SW 1271 (cell line): ENCODE measurements at places on chromosomes 5 and 9.

DNA sequence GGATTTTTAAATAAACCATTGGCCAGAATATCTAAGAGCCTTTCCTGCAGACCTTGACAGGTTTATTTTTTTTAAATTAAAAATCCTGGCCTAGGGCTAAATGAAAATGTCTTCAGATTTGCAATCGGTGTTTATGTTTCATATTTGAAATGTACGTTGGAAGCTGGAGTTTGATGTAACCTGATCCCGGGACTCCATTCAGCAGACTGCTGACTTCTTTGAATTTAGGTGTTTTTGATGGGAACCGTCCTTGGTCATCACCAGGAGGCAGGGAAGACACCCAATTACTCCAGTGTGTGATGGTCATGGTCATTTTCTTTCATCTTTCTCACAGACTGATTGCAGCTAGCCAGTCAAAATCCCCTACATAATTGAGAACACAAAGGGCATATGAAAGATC lies 60.1 kb upstream of the BRINP1 start:
- no peak for DNase-seq

- DNase-seq: no peak
Measured at GRCh38 chr9:107554636-107555035, 65.1 kb upstream of the KLF4 start.

GRCh38 chr5:127216143-127216542 lies 74.5 kb upstream of the MEGF10 start:
- no peak for DNase-seq

- DNase-seq: no peak
Measured at GRCh38 chr5:96680759-96681470, 18.7 kb downstream of the CAST start.

DNA sequence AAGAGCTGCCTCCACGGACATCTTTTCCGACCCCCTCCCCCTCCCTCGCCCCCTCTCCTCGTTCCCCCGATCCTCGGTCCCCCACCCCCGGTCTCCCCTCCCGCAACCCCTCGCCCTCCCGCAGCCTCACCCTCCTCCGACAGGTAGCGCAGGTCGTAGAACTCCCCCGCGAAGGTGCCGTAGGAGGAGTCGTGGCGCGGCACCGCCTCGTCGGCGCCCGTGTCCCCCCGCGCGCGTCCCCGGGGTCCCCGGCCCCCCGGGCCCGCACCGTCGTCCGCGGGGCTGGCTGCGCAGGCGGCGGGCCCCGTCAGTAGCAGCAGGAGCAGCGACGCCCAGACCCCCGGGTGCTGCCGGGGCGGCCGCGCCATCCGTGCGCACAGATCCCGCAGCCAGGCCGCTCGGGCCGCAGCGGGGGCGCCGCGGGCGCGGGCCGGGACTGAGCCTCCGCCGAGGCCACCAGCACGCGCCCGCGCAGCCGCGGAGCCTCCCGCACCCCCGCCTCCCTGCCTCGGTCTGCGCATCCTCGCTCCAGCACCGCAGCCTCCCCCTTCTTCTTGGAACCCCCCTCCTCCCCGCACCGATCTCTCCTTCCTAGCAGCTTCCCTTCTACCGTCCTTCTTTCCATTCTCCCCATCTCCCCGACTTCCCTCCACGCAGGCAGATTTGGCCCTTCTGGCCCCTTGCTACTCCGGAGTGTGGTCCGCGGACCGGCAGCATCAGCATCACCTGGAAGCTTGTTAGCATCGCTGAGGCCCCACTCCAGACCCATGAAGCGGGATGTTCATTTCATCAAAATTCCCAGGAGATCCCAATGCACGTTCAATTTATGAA lies at the start of gene FRRS1L:
FRRS1L (minus strand) TSS at position 479 of the 831 bp plus-strand sequence; CDS start at position 368, 111 bp downstream.
- DNase-seq: no peak

GRCh38 chr5:96657068-96657467 lies 5.1 kb upstream of the CAST start:
- peak; percentile 79 for DNase-seq

DNA sequence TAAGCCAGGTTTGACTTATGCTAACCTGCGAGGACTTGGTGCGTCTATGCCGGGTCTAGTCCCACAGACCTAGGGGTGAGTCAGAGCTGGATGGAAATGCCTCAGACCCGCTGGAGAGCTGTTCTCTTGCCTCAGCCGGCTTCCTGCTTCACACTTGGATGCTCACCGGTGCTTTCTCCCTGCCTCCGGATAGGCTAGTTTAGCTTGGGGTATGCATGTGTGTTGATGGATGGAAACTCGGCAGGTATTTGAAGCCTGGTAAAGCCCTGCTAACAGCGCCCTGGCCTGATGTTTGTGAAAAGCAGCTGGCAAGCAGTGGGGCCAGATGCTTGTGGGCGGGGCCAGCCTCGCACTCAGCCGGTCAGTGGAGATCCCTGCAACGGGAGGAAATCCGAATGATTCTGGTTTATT lies 29.3 kb downstream of the PRRC2B start:
- DNase-seq: peak; percentile 30

GRCh38 chr5:371811-372555 lies 50.5 kb downstream of the AHRR start:
- no peak for DNase-seq

GRCh38 chr5:79025054-79025472 lies 40.0 kb upstream of the ARSB start:
- DNase-seq: peak; percentile 71

GRCh38 chr9:78004478-78005229 lies 27.0 kb downstream of the GNAQ start:
- DNase-seq: peak; percentile 46

- no peak for DNase-seq
Measured at GRCh38 chr5:34450338-34450737, 205.8 kb upstream of the RAI14 start.

DNA sequence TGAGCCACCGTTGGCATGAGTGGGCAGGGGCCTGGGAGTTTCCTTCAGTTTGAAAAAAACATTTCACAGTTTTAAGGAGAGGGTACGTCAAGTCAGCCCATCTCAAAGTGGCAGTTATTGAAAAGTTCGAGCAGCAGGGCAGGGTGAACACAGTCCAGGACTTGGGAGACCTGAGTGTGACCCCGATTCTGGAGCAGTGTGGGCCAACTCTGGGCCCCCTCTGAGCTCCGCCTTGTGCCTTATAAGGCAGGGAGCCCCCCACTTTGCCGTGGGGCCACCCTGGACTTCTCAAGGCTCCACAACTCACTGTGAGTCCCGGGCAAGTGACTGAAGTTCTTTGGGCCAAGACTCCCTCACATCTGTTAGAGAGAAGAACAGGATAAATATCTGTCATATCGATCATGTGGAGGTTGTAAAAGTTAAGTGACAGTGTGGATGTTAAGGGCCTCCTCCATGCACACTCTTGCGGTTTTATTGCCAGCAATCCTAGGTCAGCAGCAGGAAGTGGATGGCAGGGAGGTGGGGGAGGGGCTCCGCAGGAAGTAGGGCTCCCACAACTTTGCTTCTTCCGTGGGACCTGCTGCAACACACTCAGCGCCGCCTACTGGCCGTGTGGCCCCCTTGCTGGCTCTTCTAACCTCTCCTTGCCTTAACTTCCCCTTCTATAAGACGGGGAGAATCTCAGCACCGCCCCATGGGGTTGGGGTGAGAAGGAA lies 38.4 kb downstream of the HRH2 start:
- DNase-seq: peak; percentile 67

DNA sequence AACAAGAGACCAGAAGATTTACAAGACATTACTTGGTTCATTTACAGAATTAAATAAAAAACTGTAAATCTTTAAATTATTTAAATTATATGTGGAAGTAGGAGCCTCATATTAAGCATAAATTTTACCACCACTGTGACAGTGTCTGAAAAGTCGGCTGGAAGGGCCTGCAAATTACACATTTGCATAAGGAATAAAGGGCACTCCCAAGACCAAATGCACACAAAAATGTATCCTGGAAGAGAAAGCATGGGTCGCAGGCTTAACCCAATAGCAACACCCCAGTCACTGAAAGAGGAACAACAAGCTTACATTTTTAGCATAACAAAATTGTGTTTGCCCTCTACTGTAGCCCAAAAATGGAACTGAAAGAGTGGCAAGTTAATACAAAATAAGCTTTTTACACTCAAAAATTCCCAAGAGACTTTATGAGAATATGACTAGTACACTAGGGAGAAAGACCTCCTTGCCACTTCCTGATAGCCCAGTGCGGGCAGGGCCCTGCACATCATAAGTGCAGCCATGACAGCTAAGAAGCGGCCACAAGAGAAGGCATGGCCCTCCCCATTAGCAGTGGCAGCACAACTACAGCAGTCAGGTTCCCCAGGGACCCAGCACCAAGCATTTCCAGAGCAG lies 482.0 kb downstream of the DTWD2 start:
- DNase-seq: no peak

DNA sequence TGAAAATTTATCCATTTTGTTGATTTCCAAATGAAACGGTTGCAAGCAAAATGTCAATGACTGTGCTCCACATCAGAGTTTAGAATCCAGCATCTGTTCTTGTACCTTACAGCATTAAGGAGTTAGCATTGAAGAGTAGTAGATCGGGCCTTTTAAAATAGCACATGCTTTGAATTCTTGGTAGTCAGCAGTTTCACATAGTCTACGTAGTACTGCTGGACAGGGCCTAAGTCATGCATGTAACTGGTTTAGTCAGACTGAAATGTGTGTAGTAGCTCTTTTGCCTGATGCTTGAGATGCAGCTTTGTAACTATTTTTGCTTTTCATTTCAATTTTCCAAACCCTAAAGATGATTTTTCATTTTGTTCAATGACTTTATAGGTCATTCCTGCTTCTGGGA lies 19.8 kb downstream of the LECT2 start:
- no peak for DNase-seq

GRCh38 chr5:43193894-43194265 lies 1.9 kb downstream of the NIM1K start:
- no peak for DNase-seq

DNA sequence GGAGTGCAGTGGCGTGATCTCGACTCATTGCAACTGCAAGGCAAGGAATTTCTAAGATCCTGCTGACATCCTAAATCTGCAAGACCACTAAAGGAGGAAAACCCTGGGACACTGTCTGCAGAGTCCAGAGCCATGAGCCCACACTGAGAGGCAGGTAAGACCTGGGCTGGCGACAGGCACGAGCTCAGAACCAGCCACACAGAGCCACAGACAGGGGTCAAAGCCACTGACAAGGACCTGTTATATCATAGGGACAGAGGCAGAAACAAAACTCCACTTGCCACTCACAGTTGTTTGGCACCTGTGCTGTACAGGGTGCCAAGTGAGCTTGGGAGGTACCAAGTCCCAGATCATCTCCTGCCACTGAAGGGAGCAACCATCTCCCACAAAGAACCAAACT lies 34.2 kb downstream of the IPPK start:
- DNase-seq: no peak

DNA sequence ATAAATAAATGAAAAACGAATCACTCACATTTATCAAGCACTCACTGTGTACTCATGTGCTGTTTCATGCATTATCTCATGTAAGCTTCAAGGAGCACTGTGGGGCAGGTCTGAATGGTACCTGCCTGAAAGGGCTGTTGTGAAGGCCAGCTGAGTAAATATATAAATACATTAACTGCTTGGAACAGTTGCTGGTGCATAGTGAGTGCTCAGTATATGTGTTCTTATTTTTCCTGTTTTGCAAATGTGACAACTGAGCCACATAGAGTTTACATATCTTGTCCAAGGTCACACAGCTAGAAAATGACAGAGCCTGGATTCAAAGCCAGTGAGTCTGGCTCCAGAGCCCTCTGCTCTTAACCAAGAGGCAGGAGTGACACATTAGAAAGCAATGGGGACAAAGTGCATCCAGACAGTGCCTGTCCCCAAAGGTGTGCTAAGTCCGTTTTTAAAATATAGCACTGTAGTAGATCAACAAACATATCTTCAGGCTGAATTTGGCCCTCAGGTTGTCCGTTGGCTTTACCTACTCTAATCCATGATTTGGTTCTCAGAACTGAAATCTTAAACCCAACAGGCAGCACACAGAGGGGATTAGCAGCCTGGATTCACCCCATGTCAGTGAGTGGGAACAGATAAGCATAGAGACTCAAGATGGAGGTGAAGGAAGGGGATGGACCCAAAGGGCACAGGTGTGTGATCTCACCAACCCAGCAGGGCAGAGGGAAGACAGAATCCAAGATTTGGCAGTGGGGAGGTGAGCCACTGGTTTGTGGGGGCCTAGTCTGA lies 70.8 kb downstream of the WWC1 start:
- no peak for DNase-seq

DNA sequence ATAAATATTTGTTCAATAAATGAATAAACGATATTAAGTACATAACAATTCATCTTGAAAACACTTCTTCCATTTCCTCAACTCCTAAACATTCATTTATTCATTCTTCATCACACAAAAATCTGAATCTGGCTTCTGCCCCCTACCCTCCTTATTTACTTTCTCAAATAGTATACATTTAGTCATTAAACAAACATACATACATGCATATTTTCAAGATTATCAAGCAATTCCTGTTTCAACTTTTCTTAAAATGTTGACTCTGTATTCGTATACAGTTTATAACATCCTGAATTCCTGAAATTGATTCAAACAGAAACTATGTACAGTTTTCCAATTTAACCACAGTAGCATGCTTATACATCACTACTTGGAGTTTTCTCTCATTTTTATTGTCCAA lies 129.0 kb downstream of the MUSK start:
- peak; percentile 88 for DNase-seq

DNA sequence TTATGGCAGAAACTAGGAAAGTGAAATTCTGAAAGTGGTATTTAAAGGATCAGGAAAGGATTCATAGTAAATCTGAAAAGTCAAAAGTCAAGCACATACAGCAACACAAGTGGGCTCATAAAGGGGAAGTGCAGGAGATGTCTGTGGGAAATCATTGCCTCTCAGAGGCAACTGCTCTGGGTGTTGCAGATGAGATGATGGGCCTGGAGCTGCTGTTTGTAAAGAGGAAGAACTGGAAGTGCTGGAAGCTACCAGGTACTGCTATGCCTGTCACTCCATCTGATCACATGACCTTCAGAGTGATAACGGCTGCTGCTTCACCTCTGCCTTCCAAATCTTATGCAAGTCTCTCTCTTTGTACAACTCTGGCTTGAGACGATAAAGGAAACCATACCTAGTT lies 55.9 kb downstream of the ADRB2 start:
- no peak for DNase-seq

DNA sequence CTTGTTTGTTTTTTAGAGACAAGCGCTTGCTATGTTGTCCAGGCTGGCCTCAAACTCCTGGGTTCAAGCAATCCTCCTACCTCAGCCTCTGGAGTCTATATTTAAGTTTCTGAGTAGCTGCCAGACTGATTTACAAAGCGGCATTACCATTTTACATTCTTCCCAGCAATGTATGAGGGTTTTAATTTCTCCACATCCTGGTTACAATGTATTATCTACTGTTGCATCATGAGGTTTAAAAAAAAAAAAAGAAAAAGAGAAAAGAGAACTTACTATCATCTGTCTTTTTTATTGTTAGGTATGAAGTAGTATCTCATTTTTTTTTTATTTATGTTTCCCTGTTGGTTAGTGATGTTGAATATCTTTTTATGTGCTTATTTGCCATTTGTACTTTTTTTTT lies 18.9 kb upstream of the CLINT1 start:
- no peak for DNase-seq

DNA sequence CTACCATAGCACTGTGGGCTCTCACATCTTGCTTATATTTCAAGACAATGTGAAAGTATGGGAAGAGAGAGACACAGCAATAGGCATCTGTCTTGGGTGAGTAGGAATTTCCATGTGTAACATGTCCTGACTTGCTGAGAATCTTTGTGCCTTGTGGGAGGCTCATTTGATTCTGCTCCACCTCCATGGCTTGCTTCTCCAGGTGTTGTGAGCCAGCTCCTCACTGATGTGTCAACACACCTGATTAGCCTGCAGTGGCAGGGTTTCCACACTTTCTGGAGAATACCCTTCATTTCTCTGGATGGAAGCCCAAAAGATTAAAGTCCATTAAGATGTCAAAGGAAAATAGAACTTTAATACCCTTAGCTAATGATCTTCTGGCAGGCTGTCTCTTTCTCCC lies 613.6 kb downstream of the ZNF608 start:
- no peak for DNase-seq

- DNase-seq: no peak
Measured at GRCh38 chr9:135166565-135166964, 79.1 kb downstream of the OLFM1 start.
